ENCODE measurements at places on chromosomes 4 and X.

DNA sequence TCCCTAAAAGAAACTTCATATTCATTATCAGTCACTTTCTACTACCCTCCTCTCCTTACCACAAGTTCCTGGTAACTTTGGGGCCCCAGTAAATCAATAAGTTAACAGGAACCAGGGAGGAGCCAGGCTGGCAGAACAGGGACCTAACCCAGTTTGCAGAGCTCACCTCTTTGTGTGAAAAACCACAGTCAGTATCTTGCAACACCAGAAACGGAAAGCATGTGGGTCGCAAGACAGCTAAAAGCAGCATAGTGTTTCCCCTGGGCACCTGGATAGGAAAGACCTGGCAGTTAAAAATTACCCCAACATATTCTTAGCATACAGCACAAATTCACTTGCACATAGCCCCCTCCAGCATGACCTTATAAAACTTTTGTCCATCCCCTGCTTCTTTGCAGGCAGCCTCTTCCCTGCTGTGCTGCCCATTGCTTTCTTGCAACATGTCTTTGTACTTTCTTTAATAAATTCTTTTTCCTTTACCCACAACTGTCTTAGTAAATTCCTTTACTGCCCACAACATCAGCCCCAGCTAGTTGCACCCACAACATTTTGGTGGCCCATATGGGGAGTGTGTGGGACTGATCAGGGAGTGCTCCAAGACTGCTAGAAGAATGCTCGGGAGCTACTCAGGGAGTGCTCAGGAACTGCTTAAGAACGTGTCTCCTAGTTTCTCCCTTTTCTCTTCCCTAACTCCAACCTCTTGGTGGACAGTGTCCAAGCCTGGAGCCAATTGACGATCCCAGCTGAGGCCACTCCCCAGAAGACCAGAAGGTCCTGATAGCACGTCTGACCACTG lies 83.4 kb downstream of the MSN start:
- no peak for DNase-seq

GRCh38 chr4:105415281-105415744 lies 58.5 kb downstream of the PPA2 start:
- DNase-seq = no peak

- DNase-seq = no peak
Measured at GRCh38 chrX:9906919-9907318, 60.2 kb upstream of the CLDN34 start.

DNA sequence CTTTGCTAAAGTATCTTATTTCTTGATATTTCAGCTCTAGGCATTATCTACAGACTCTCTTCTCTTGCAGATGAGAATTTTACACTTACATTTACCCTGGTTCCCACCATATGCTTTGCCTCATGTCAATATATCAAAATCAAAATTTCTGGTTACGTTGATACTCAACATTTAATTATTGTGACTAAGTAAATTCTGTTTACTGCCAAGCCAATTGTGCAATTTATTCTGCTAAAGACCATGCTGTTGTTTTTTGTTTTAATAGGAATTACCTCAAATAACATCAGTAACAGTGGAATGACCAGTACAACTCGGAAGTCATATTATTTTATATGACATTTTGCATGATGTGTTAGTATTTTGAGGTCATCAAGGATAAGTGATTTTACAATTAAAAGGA lies 125.5 kb downstream of the IL15 start:
- no peak for DNase-seq

GRCh38 chr4:141177171-141177570 lies 43.5 kb upstream of the ZNF330 start:
- no peak for DNase-seq

DNA sequence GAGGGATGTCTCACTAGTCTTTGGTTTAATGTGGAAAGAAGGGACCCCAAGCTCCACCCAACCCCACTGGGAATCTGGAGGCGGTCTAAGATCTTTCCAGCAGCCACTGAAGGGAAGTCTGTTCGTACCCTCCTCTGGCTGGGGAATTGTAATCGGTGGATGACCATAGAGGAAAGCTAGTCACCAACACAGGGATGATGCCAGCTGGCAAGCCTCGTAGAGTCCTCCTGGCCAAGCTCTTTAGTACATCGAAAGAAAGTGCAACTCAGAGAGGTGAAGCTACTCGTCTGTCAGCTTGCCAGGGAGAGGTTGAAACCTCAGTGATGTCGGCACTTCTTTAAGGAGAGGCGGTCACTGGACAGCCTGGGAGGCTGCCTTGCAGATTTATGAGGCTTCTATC lies 58.7 kb downstream of the MAMLD1 start:
- DNase-seq = no peak

GRCh38 chrX:24479924-24480323 lies 14.8 kb downstream of the PDK3 start:
- peak; percentile 20 for DNase-seq

Data from activated T-helper 1 cell treated with anti-CD3 and anti-CD28 coated beads, Interleukin-2, amount 50 U/mL, for 16 hours (primary cell).